Breast epithelium (tissue), 4 donors: ENCODE measurements at places on chromosomes 3 and 15. TPM values are rescaled to one million over a fixed set of nuclear protein-coding genes. Genes with fewer than 3 reads are reported as not detected.

The PAQR9 gene
- not detected for total RNA-seq

The GOLGA8H gene
- total RNA-seq, result 0.29 TPM

The ARMC8 gene
- total RNA-seq, result 82.0 TPM

The GOLGA8Q gene
- total RNA-seq, result 0.59 TPM

The SCN11A gene
- 0.33 TPM for total RNA-seq

The LYZL4 gene
- total RNA-seq, result not detected

The NMNAT3 gene
- 9.2 TPM for total RNA-seq

The ARHGEF26 gene
- total RNA-seq, result 16.7 TPM

The CHRD gene
- total RNA-seq, result 12.1 TPM

The GOLGA6L7 gene
- total RNA-seq, result not detected
